ENCODE measurements at places on chromosomes 4 and X.
A peak's percentile ranks its signal among the peaks of the same experiment; 100 is the strongest.

DNA sequence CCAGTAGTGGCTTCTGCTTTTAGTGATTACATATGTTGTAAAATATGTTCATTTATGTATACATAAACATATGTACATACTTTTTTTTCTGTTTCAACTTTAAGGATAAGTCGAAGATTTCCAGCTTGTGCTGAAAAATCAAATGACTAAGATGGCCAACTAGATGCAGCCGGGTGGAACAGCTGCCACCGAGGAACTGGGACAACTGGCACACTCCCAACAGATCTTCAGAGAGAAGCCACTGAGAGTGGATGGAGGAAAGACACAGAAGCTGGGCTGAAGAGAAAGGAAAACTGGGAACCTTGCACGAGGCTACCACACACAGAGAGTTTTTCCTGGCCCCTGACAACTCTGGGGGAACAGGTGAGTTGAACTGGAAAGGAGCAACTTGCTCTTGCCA, 207.5 kb downstream of the FAM47B start:
- DNase-seq: no peak

GRCh38 chrX:47771473-47771872, 65.2 kb upstream of the ZNF81 start:
- DNase-seq: no peak

- DNase-seq: no peak
Measured at GRCh38 chr4:173170182-173170778, 1.7 kb downstream of the GALNT7 start.

GRCh38 chrX:124719060-124719459, 372.7 kb downstream of the SH2D1A start:
- DNase-seq: peak; percentile 33

- no peak for DNase-seq
Measured at GRCh38 chr4:48891028-48891619, 15.4 kb downstream of the OCIAD2 start.

DNA sequence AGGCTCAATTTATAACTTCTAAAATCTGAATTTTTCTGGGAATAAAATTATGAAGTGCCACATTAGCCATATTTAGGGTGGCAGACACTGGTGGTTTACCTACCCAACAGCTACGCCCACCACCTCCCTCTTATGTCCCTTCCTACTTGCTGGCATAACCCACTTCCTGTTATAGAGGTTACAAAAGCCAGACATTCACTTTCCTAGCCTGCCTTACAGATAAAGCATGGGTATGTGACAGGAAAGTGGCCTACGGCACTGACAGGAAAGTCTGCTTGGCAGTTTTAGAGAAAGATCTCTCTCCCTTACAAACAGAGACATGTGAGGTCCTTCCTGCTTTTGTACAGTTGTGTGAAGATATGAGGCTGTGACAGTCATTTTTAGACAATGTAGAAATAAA, 12.4 kb downstream of the DDX53 start:
- no peak for DNase-seq

- DNase-seq: no peak
Measured at GRCh38 chr4:80322716-80323115, 12.8 kb upstream of the CFAP299 start.

GRCh38 chrX:68199062-68199848, 234.0 kb downstream of the OPHN1 start:
- DNase-seq: no peak

- DNase-seq: no peak
Measured at GRCh38 chrX:32687379-32687778, 524.0 kb downstream of the DMD start.

GRCh38 chr4:74117024-74117534, 18.1 kb upstream of the CXCL2 start:
- DNase-seq: peak; percentile 54

- no peak for DNase-seq
Measured at GRCh38 chrX:3713937-3714434, 537 bp upstream of the PRKX start.

DNA sequence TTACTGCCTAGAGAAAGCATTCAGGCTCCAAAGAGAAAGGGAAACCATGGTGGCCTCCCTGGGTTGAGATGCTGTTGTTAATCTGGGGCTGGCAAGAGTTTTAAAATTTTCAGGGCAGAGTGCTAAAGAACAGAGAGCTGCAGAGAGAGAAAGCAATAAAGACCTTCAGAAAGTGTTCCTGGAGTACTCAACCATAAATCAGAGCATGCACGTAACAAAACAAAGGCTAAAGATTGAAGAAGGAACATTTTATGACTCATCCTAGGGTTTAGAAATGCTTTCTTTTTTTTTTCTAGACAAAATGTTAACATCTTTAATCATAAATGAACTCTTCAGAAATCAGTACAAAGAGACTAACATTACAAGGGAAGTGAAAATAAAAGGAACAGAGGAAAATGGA, 562.3 kb upstream of the NDST4 start:
- DNase-seq: no peak

DNA sequence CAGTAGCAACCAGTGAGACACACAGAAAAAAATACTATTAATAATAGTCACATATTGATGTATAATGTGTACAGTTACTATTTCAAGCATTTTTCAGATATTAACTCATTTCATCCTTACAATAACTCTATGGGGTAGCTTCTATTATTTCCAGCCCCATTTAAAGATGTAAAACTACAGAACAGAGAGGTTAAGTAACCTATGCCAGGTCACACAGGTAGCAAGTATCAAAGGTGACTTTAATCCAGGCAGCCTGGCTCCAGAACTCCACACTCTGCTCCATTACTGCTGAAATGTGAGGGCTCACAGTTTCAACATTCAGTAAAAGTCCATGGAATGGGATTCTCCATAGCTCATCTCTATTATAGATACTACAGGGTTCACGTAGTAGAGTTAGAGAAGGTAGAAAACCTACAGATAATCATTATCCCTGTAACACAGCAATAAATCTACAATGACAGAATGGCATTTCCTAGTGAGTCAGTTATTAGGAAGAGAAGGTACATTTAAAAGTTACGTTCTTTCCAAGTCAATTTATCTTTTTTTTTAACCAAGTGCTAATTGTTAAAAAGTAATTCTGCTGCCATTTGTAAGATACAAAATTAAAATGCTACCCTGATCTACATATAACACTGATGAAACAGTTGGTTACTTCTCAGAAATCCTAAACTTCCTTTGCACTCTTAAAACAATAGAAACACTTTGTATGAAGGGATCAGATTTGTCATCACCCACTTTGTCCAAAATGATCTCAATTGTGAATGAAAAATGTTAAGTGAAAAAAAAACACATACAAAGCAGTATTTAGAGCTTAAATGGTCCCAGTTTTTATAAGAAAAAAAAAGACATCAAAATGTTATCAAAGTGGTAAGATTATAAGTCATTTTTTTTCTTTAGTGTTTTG, 18.7 kb downstream of the RELL1 start:
- no peak for DNase-seq

DNA sequence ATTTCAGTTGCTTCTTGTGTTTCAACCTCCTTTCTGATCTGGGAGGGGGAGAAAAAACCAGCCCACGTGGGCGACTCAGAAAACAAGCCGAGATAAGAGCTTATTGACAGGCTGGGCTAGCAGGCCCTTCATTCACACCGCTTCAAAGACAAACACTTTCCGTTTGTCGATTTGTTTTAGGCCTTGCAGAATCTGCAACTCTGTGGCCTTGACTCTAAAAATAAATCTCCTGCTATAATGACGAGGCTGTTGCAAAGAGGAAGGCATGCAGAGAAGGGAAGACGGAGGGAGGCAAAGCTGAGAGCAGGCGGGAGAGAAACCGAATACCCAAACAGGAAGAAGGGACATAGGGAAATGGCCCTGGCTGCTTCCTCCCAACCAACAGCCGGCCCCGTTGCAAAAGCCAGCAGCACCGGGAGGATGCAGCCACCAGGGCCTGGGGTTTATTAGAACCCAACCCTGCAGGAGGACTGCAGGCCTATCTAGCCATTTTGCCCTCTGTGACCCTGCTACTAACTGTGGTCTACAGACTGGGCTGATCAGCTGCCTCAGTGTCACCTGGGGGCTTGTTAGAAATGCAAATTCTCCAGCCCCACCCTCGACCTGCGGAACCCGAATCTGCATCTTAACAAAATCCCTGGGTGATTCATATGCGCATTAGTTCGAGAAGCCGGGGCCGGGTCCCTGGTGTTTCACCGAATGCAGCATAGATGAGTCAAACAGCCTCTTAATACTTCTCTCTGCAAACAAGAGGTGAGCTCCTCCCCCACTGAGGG, 325.5 kb downstream of the BCOR start:
- peak; percentile 72 for DNase-seq

- no peak for DNase-seq
Measured at GRCh38 chrX:103477496-103477895, 41.8 kb downstream of the RAB40A start.

DNA sequence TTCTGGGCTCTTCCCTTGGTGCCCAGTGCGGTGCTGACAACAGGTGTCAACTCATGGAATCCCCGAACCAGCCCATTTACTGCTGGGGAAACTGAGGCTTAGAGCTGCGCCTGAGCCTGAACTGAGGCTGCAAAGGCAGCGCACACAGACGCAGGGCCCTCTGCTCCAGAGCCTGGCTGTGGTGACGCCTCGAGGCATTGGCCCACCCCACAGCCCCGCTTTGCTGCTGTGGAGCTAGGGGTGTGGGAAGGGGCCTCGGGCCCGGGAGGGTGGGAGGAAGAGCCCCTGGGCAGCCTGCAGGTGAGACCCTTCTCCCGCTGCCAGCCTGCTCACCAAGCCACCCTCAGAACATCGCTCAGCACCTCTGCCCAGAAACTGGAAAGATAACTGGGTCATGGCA, 97.4 kb upstream of the LRPAP1 start:
- no peak for DNase-seq

DNA sequence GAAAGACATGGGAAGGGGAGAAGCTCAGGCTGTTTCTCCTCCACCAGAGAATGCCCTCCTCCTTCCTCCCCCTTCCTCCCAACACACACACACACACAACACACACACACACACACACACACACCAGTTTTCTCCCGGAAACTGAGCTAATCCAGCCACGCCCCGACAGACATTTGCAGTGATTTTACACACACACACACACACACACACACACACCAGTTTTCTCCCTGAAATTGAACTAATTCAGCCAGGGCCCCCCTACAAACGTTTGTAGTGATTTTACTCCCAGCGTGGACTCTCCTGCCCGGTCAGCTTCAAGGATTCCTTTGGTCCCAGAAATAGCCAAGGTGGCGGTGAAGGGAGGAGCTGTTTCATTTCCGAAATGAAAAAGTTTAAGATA, 32.9 kb upstream of the STX18 start:
- DNase-seq: no peak

- no peak for DNase-seq
Measured at GRCh38 chrX:71992711-71993110, 82.1 kb downstream of the NHSL2 start.

- no peak for DNase-seq
Measured at GRCh38 chr4:93217431-93217830, 611.1 kb upstream of the ATOH1 start.

GRCh38 chr4:120672558-120673147, 249.9 kb downstream of the PRDM5 start:
- no peak for DNase-seq

- no peak for DNase-seq
Measured at GRCh38 chr4:188190461-188190860, 51.2 kb downstream of the TRIML1 start.

DNA sequence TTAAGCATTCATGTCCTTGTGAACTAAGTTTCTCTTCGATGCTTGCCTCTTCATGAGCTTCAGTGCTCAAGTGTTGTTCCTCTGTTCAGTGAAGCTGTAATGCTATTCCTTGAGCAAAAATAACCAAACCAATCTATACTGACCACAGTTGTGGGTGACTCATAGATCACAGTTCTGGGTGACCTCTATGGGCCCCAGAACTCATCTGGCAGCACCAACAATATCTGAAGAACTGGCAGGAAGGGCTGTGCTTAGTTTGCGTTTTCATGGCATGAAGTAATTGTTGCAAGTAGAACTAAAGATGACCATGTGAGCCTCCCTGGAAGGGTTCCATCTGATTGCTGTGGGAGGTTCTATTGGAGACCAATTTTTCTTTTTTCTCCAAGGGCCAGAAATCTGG, 106.2 kb downstream of the CCNG2 start:
- DNase-seq: no peak

GRCh38 chrX:43718956-43719355, 62.9 kb downstream of the MAOA start:
- DNase-seq: no peak

GRCh38 chr4:129218360-129218759, 122.4 kb downstream of the C4orf33 start:
- DNase-seq: peak; percentile 79

GRCh38 chr4:60259781-60260180, 940.3 kb upstream of the ADGRL3 start:
- DNase-seq: no peak

DNA sequence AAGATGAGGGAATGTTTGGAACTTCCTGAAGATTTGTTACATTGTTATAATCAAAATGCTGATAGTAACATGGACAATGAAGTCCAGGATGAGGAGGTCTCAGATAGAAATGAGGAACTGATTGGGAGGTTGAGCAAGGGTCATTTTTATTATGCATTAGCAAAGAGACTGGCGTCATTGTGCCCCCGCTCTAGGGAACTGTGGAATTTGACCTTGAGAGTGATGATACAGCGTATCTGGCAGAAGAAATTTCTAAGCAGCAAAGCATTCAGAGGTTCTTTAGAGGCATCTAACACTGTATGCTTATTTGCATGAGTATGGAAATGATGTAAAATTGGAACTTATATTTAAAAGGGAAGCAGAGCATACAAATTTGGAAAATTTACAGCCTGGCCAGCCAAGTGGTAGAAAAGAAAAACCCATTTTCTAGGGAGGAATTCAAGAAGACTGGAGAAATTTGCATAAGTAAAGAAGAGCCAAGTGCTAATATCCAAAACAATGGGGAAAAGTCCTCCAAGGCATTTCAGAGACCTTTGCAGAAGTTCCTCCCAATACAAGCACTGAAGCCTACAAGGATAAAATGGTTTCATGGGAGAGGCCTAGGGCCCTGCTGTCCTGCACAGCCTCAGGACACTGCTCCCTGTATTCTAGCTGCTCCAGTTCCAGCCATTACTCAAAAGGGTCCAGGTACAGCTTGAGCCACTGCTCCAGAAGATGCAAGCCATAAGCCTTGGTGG, 483.0 kb upstream of the NDST4 start:
- no peak for DNase-seq

DNA sequence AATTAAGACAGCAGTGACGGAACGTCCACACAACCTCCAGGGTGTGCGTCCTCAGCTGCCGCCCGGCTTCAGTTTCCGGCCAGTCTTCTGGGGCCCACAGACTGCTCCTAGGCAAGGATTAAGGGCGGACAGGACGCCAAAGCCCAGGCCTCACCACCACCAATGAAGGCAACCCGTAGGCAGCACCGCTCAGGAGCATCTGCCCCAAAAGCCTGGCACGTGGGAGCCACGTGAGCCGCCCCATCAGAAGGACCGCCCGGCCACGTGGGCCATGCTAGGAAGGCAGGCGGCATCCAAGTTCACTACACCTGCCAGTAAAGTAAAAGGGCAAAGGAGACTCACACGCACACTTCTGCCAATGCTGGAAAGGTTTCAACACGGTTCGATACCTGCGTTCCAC, 14.3 kb downstream of the FAM53A start:
- DNase-seq: no peak

Measured in NCI-H510A treated with DMSO at 0.1 percent for 48 hours (cell line).